ENCODE measurements at places on chromosomes 3 and 15. TPM values are rescaled to one million over a fixed set of nuclear protein-coding genes. Genes with fewer than 3 reads are reported as not detected.

DNA sequence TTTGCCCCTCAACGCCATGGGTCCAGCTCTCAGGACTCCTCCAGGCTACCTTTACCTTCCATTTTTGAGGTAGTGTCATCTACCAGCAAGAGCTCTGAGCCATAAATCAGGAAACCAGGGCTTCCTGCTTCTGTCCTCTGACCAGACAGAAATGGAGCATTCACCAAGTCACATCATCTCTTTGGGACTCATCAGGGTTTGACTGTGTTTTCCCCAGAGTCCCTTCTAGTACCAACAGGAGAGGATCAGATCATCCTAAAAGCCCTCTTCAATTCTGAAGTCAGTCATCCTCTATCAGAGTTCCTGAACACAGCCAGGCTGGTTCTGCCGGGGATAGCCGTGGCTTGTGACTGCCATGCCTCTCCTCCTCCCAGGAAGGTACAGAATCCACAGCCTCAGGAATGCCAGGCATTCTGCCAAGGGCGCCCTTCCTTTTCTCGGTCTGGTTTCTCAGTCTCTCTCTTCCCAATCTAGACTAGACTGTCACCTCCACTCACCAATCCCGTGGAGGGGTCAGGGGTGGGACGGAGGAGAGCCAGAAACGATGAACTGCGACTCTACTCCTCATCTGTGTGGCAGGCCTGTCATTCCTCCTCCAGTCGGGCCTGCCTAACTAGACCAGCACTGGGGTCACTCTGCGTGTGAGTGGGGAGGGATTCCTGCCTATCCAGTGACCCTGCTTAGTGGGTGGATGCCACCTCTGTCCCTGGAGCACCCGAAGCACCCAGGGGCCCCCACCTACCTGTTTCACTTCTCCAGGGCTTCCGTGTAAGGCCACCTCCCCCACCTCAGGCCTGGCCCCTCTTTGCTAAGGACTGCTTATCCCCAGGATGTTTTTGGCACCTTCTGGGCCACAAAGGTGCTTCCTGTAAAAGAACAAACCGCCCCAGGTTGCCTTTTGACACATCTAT lies 30.9 kb downstream of the CCNL1 start:
- peak; percentile 82 for DNase-seq

- DNase-seq: no peak
Observed at GRCh38 chr15:70149667-70150404, 52.1 kb upstream of the TLE3 start.

GRCh38 chr3:39137991-39138803 lies 15.2 kb downstream of the CSRNP1 start:
- DNase-seq: no peak

- DNase-seq: no peak
Observed at GRCh38 chr3:46215810-46216414, 7.8 kb upstream of the CCR1 start.

DNA sequence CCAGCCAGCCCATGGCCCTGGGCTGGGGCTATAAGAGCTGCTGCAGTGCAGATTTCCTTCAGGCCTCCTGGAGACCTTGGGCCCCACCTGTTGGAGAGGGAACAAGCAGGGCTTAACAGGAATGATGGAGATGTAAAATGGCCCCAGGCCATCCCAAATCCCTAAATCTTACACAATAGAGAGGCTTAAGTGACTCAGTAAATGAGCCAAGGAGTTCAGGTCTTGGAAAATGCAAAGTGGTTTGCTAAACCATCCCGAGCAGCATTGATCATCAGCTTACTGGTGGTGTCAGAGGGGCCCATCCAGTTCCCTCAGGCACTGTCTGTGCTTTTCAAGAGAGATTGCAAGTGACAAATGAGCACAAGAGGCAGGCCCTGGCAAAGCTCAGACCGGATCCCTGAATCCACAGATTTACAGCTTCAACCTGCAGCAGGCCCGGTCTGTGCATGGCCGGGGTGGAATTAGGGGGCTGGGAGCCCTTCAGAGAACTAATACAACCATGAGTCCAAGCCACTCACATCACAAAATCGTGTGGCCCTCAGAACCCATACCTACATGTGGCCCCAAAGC lies 325.4 kb downstream of the UACA start:
- DNase-seq: no peak

- DNase-seq: no peak
Observed at GRCh38 chr15:69729167-69729748, 276.6 kb downstream of the RPLP1 start.

DNA sequence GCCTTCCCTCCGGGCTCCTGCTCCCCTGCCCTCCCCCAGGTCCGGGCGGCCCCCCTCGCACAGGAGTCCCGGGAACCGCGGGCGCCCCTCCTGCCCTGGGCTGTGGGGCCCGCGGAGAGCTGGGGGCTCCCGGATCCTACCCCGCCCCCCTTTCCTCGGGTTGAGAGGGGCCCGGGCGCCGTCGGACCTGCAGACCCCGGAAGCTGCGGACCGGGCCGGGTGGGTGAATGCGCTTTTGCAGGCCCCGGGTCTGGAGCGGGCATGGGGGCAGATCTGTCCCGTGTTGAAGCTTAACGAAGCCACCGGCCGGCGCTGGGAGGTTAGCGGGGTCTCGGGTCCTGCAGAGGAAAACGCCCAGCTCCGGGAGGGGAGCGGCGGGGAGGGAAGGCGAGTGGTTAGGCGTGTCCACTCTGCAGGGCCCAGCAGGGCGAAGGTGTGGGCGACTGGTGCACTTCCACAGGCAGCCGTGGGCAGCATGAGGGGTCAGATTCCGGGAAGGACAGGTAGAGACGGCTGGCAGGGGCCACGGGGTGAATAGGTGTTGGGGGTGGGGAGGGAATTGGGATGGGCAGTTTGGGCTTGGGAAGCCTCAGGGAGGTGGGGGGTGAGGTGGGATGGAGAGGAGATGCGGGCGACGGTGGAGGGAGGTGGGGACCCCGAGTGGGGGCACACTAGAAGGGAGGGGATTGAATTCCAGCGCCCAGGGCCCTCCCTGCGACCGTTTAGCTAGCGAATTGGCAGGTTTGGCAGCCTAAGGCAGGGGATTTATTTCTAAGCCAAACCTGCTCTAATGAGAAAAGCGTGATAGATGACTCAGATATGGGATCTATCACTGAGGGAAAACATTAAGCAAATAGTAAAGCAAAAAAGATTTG lies 635 bp downstream of the CD276 start:
- DNase-seq: peak; percentile 56

The CLDN16 gene
- total RNA-seq: 0.09 TPM

The RBP2 gene
- 1.3 TPM for total RNA-seq

The SLC25A36 gene
- 48.6 TPM for total RNA-seq

The ARNT2 gene
- 2.0 TPM for total RNA-seq

Data from left colon (tissue), 2 donors.